Muscle of leg (tissue), 16 donors: ENCODE measurements at places on chromosomes 4 and X. TPM values are rescaled to one million over a fixed set of nuclear protein-coding genes. Genes with fewer than 3 reads are reported as not detected.

DNA sequence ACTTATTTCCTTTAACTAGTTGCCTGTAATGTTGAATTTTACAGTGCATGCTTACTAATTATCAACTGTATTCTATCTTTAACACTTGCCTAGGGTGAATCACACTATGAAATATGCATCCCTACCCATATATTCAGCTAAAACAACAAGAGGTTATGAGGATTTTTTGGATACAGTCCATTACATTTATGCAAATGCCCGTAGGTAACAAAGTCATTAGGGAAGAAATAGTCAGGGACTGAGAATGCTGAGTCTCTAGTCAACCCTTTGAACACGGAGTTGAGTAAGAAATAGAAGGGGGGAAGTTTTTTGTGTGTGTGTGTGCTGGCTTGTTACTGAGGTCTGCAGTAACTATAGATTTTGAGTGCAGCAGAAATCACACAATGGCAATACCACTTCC, 26.1 kb upstream of the CBLL2 start:
- no peak for DNase-seq

- DNase-seq, result no peak
Observed at GRCh38 chrX:24577091-24577490, 70.1 kb downstream of the PCYT1B start.

GRCh38 chr4:145819853-145820181, 118.8 kb downstream of the ZNF827 start:
- DNase-seq, result peak; percentile 82

The ARX gene
- 5.9 TPM for polyA plus RNA-seq

The GLRA2 gene
- polyA plus RNA-seq, result 0.10 TPM

The QDPR gene
- 86.5 TPM for polyA plus RNA-seq

GRCh38 chrX:22105231-22105630, 73.1 kb downstream of the PHEX start:
- DNase-seq, result peak; percentile 96

GRCh38 chr4:20445933-20446723, 194.4 kb downstream of the SLIT2 start:
- DNase-seq, result peak; percentile 17

GRCh38 chrX:46860557-46860956, 23.7 kb downstream of the RP2 start:
- DNase-seq, result no peak

GRCh38 chrX:30592831-30593230, 15.3 kb upstream of the TASL start:
- DNase-seq, result peak; percentile 28

DNA sequence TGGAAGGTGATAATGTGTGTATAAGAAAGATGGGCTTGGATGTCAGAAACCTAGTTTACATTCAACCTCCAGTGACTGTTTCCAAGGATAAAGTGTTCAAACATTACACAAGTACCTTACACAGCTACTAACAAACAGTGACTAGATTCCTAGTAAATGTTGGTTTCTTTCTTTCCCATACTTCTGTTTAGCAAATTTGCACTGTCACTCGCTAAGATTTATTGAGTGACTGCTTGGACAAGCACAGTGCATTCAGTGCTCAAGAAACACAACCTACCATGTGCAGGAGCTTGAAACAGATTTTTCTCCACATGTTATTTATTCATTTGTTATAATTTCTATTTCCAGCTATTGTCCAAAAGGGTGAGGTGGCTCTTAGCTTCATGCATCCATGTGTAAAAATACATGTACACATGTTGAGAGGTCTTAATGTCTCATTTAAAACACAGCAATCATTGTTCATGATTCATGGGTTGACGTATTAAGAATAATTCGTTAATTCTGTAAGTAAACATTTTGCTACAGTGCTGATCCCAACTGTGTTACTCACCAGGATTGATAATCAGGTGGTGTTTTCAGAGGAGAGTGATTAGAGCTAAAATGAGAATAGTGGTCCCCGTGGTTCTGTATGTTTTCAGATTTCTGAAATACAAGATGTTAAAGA, 153.0 kb downstream of the DCLK2 start:
- no peak for DNase-seq

- DNase-seq, result peak; percentile 79
Observed at GRCh38 chr4:82268050-82268825, 105.6 kb downstream of the HNRNPD start.

The CDKL2 gene
- 0.09 TPM for polyA plus RNA-seq

The MECP2 gene
- polyA plus RNA-seq, result 20.7 TPM
